Left renal pelvis (tissue), 4 donors: ENCODE measurements at places on chromosomes 3 and 15. TPM values are rescaled to one million over a fixed set of nuclear protein-coding genes. Genes with fewer than 3 reads are reported as not detected.

- DNase-seq: no peak
These were observed 103.8 kb downstream of the RBMS3 start for GRCh38 chr3:29384640-29385039.

The IQCF5 gene
- polyA plus RNA-seq: not detected

The GOLGA6A gene
- polyA plus RNA-seq: 0.66 TPM

The GOLIM4 gene
- 90.6 TPM for polyA plus RNA-seq

The UROC1 gene
- 0.22 TPM for polyA plus RNA-seq

The FILIP1L gene
- 47.8 TPM for polyA plus RNA-seq
